ENCODE measurements at places on chromosomes 2 and 18.
A peak's percentile ranks its signal among the peaks of the same experiment; 100 is the strongest.

DNA sequence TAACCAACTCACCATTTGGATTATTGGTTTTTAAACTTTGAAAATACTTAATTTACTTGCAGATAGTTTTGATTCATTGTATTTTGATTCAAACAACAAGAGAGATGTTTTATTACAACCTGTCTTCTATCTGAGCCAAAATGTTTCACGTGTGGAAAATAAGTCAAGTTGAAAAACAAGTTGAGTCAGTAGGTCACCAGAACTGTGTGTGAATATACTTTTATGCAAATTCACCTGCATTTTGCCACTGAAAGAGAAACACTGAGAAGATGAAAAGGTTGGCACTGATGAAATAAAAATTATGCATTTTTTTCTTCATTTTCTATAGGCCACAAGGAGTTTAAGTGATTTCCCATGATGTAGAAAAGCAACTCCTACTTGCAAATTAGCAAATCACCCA, 68.3 kb downstream of the ICOS start:
- no peak for DNase-seq

DNA sequence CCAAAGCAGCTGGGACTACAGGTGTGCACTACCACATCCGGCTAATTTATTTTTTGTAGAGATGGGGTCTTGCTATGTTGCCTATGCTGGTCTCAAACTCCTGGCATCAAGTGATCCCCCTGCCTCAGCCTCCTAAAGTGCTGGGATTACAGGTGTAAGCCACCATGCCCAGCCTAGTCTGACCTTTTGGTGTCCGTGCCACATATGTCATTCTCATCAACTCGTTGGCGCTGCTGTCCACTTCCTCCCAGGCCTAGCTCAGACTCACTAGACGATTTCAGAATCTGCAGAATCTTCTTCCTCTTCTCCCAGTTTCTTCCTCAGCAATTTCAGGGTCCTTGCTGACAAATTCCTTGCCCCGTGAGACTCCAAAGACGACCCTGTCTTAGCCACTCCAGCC, 39.8 kb upstream of the DNMT3A start:
- no peak for DNase-seq

- no peak for DNase-seq
Observed at GRCh38 chr2:15677141-15677843, 85.6 kb downstream of the DDX1 start.

- no peak for DNase-seq
Observed at GRCh38 chr18:10591896-10592295, 66.1 kb downstream of the NAPG start.

DNA sequence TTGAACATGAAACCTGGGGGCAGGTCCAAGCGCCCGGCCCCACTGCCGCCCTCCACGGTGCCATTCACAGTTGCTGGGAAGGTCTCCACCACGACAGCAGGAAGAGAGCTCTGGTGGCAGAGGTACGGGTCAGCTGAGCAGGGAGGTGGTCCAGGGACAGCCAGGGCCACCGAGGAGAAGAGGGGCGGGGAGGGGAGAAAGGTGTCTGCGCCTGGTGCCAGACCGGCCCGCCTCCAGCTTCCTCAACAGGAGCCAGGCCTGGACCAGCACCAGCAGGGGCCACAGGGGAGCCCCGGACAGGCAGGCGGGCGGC, 56.2 kb downstream of the BIN1 start:
- DNase-seq, result no peak

GRCh38 chr18:23864624-23865023, 149.9 kb upstream of the TTC39C start:
- no peak for DNase-seq

GRCh38 chr2:217617616-217618022, 385.2 kb downstream of the TNS1 start:
- DNase-seq, result peak; percentile 23

DNA sequence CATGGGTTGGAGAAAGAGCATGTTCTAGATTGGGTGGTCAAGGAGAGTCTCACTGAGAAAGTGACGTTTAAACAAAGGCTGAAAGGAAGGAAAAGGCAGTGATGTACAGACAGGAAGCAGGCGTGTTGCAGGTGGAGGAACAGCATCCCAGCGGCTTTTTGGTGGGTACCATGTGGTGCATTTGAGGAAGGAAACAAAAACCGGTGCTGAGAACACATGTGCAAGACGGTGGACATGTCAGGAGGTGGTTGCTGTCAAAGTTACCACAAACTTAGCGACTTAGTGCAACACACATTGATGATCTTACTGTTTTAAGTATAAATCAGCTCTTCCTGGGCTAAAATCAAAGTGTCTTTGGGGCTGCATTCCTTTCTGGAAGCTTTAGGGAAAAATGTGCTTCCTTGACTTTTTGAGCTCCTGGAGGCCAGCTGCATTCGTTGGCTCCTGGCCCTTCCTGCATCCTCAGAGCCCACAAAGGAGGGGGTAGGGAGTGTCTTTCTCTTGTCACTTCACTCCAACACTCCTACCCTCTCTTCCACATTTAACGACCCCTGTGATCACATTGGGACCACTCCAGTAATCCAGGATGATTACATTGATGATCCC, 380.6 kb downstream of the FBXO15 start:
- DNase-seq, result no peak

- no peak for DNase-seq
Observed at GRCh38 chr18:34921811-34922385, 119.3 kb upstream of the MAPRE2 start.

GRCh38 chr2:103959174-103960128, 894.5 kb upstream of the POU3F3 start:
- DNase-seq, result peak; percentile 63

DNA sequence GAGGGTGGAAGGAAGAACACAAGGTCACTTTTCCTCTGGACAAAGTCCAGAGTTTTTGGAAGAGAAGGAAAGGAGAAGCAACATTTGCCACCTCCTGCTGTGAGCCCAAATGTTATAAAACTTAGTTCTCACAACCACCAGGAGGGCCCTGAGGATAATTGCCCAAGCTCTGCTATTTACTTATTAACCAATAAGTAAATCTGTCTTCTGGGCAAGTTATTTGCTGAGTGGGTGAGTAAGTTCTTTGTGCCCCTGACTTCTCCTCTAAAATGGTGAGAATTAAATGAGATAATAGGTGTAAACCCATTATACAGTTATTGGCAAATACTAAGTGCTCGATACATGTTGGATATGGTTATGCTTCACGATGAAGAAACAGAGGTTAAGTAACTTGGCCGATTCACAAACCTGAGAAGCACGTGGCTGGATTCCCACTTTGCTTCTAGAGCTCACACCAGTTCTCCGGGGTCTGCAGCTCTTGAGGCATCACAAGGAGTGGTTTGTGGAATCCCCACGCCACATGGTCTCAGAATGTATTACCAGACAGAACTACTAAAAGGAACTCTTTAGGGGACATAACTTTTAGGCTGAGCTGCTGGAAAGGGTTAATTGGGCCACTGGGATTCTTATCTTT, 164.1 kb downstream of the MYCN start:
- no peak for DNase-seq

DNA sequence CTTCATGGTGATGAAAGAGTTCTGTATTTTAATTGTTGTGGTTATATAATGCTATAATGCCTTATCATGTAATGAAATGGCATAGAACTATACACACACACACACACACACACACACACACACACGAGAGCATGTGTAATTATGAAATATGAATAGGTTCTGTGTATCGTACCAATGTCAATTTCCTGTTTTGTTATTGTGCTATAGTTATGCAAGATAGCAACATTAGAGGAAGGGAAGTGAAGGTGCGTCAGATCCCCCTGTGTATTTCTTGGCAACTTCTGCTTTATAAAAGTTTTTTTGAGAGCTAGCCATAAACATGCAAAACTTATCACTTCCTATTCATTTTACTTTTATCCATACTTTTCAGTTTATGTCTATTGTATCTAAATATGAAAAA, 60.7 kb upstream of the ARHGAP15 start:
- DNase-seq, result no peak

- DNase-seq, result peak; percentile 89
Observed at GRCh38 chr18:76565238-76566173, 70.5 kb upstream of the ZNF516 start.

DNA sequence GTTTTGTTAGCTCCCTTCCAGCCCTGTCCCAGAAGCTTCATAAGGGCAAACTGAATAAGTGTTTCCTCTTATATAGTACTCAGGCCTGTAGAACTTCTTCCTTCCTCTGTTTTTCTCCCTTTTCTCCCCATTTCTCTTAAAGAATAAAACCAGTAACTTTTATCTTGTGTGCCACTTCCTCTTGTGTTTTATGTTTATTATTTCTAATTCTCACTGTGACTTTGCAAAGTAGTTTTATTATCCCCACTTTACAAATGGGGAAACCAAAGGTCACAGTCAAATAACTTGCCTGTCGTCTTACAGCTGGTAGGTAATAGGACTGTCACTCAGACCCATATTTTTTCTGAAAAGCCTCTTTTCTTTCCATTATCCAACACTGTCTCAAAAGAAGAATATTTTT, 42.4 kb downstream of the RBBP8 start:
- DNase-seq, result no peak

DNA sequence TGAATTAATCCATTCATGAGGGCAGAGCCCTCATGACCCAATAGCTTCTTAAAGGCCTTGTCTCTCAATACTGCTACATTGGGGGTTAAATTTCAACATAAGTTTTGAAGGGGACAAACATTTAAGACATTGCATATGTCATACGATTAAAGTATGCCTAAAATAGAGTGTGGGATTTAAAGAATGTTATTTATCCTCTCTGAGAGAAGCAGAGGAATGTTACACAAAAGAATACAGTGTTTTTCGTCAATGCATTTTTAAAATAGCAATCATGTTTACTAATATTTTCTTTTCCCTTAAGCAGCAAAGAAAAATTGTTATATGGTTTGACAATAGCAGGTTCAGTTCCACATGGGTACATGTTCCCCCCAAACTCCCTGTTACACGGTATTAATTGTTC, 363.1 kb downstream of the NUP35 start:
- DNase-seq, result no peak

DNA sequence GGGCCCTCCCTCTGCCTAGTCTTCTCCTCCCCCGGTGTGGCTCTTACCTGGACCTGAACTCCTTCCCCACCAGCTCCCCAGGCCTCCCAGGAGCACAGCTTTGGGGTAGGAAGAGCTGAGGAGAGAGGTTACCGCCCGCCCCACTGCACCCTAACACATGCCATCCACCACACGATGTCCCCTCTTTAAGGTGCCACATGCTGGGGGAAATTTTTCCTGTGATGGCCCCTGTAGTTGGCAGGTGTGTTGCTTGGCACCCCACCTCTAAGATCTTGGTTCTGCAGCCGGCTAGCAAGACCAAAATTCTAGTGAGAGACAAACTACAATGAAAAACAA, 6.9 kb upstream of the TEX261 start:
- DNase-seq, result no peak

- DNase-seq, result no peak
Observed at GRCh38 chr18:60534538-60534937, 162.0 kb upstream of the MC4R start.

GRCh38 chr18:59621027-59621426, 76.2 kb downstream of the CCBE1 start:
- DNase-seq, result no peak

DNA sequence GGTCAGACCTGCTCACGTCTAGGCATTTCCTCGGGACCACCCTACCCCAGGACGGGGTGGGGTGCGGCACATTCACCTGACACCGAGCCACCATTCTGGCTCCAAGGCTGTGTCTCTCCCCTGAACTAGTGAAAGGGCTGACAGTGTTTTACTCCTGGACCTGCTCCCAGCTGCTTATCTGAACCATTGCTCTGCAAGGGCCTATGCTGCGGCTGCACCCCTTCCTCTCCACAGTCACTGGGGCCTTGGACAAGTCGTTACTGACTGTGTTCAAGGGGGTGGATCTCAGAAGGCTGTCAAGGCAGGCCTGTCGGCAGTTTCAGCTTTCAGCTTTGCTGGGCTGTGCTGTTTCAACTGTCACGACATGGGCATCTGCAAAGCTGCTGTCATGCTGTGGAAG, 11.7 kb downstream of the CREG2 start:
- no peak for DNase-seq

GRCh38 chr2:30367232-30368070, 79.6 kb upstream of the LCLAT1 start:
- DNase-seq, result no peak

DNA sequence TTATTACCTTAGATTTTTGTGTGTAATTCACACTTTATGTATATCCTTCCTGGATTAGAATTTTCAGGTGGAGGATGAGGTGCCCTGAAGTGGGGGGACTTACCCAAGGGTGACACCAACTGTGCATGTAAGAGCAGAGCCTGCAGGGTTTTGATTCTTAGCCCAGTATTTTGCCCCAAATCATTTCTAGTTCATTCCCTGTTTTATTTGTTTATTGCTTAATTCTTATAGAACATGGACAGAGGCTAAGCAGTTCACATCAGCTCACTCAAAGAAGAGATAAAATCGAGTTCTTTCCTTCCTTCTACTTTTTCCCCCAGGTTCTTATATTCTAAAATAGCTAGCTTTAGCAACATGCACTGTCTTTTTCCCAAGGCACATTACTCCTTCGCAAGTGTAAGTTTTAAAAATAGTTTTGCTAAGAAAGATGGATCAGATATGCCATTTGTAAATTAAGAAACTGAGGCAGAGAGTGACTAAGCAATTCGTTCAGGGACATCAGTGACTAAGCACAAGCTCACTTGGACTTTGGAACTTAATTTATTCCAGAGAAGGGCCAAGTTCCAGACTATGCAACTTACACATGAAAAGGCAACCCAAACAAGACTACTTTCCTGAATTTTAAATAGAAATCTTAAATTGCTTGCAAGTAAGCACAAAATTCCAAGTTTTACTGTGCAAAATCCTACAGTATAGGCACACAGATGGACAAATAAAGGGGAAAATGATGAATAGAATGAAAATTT, 427.9 kb upstream of the POU3F3 start:
- DNase-seq, result no peak

DNA sequence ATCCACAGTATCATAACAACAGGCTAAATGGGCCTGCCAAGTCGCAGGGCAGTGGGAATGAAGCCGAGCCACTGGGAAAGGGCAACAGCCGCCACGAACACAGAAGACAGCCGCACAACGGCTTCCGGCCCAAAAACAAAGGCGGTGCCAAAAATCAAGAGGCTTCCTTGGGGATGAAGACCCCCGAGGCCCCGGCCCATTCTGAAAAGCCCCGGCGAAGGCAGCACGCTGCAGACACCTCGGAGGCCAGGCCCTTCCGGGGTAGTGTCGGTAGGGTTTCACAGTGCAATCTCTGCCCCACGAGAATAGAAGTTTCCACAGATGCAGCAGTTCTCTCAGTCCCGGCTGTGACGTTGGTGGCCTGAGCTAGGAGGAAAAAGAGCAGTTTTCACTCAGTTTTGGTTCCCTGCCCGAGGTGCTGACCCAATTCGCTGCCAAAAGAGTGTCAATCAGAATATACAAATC, 32.2 kb downstream of the KCTD18 start:
- DNase-seq, result no peak

GRCh38 chr2:37377187-37377532, 32.7 kb downstream of the QPCT start:
- DNase-seq, result no peak

GRCh38 chr2:16102358-16102975, 162.1 kb downstream of the MYCN start:
- no peak for DNase-seq

GRCh38 chr18:23281626-23282436, 146.5 kb downstream of the CABLES1 start:
- no peak for DNase-seq

Data from iPS-NIHi11 (cell line).